ENCODE measurements at places on chromosomes 7 and 10.

DNA sequence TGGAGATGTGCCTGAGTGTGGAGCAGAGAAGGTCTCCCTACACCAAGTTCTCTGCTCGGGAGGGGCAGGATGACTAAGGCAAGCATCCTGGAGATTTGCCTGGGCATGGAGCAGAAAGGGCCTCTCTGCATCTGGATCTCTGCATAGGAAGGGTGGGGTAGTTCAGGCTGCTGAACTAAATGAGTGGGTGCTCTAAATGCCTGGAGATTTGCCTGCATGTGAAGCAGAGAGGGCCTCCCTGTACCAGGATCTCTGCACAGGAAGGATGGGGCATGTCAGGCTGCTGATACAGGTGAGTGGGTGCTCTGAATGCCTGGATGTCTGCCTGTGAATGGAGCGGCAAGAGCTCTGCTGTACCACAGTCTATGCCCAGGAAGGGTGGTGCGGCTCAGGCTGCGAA lies 680.7 kb downstream of the SUGCT start:
- no peak for DNase-seq

DNA sequence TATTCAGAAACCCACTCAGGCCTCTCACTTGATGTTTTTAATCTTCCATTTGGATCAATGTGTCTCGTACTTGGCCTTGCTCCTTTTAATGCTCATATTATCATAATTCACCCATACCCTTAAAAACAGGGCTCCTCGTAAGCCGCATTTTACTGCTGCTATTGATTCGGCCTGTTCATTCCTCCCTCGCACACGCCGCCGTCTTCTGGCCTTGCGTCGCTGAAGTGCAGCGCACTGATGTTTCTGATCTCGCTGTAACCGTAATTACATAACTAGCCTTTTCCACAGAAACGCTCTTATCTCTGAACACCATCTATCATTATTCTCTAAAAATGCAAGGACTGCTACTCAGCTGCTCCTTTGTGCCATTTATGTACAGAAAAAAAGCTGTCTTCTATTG lies 544.5 kb upstream of the FOXK1 start:
- DNase-seq: no peak

- DNase-seq: no peak
Observed at GRCh38 chr7:2105917-2106316, 126.8 kb downstream of the MAD1L1 start.

GRCh38 chr7:56175771-56176170 lies 59.6 kb upstream of the NUPR2 start:
- no peak for DNase-seq

GRCh38 chr7:44149571-44150465 lies 8.7 kb upstream of the MYL7 start:
- no peak for DNase-seq

DNA sequence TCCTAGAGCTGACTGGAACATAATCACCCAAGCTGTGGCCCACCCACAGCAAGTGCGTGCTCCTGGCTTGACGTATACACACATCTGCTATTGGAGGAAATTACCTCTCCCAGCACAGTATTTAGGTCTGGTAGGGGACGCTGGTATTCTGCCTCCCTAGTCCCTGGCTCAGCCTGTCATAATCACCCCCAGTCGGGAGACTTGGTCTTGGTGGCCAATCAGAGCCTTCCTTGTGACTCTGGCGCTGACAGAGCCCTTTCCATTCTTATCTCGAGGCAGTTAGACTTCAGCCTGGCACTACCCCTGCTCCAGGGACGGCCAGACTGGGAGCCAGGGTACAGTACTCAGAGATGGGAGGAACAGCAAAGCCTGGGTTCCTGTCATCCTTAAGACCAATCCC lies 14.3 kb upstream of the PRKAG2 start:
- DNase-seq: peak; percentile 6

DNA sequence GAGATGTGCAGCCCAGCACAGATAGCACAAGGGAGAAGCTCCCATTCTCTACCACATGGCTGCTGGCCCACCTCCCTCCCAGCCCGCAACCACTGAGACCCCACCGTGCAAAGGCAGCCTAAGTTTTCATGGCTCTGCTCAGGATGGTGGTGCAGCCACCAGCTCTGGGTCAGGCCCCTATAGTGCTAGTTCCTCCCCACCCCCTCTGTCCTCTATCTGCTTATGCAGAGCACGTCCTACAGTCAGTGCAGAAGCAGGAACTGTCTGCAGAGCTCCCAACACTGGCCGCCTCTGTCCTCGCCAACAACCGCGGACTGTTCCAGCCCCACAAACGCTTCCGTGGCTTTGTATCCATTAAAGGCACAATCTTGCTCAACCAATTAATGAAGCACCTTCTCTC lies 278.9 kb downstream of the GRID1 start:
- DNase-seq: no peak

- no peak for DNase-seq
Observed at GRCh38 chr7:22566592-22566991, 66.6 kb upstream of the STEAP1B start.

DNA sequence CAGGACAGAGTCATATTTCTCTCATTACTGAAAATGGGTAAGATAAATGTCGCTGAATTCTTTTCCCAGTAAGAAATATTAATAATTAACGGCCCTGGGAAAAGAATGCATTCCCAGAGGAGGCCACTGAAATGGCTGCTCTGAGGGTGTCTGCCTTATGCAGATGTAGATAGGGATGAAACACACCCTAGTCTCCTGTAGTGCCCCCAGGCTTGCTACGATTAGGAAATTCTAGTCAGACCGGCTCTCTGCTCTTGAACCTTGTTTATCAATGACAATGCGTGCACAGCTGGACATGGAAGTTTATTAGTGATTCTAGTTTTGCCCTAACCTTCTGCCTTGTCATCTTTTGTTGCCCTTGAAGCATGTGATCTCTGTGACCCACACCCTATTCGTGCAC lies 291.1 kb downstream of the ZNF248 start:
- no peak for DNase-seq

GRCh38 chr7:131861620-131862346 lies 305.4 kb upstream of the PODXL start:
- DNase-seq: no peak

DNA sequence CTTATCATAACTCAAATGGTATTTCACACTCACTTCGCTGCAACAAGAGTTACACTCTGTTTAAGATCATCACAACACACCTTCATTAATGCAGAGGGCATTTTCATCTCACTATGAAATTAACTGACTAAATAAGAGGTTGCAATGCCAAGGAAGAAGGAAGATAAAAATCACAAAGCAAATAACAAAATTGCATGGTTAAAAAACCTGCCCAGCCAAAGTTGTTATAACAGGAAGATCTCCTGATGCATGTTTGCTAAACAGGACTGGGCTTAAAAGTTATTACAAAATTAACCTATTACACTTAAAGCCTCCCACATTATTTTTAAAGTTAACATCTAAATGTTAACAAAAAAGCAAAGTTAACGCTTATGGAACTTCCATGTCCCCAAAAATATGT lies 11.8 kb downstream of the FAM13C start:
- no peak for DNase-seq

DNA sequence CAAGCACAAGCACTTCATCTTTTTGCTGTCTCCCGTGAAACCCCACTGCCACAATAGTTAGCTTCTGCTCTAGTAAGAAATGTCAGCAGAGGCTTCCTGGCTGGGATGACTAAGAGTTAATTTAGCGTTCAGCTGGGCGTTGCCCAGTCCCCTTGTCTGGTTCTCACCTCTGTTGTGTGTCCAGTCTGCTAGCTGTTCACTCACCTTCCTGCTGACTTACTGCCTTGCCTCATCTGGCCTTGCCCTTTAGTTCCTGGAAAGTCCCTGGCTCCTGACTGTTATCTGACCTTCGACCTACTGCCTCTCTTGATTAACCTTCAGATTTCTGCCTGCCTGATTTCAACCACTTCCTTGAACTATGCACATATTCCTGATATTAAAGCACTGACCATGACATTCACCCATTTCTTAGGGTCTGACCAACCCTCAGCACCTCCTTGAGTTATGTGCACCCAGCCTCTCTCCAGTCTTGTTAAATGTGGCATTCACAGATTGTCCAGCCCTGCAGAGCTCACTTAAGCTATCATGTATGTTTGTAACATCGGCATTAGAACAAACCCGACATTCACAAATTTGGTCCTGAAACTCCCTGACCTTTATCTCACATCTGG lies 30.3 kb downstream of the C7orf33 start:
- no peak for DNase-seq

GRCh38 chr7:7221599-7222038 lies 39.3 kb downstream of the C1GALT1 start:
- DNase-seq: no peak

- no peak for DNase-seq
Observed at GRCh38 chr10:48288661-48289060, 14.2 kb upstream of the FRMPD2 start.

GRCh38 chr10:76168437-76168836 lies 737.0 kb downstream of the LRMDA start:
- no peak for DNase-seq

- DNase-seq: no peak
Observed at GRCh38 chr10:7988989-7989388, 65.5 kb upstream of the GATA3 start.

- no peak for DNase-seq
Observed at GRCh38 chr10:3708852-3709251, 76.2 kb downstream of the KLF6 start.

GRCh38 chr7:40077849-40078248 lies 56.6 kb downstream of the MPLKIP start:
- no peak for DNase-seq

DNA sequence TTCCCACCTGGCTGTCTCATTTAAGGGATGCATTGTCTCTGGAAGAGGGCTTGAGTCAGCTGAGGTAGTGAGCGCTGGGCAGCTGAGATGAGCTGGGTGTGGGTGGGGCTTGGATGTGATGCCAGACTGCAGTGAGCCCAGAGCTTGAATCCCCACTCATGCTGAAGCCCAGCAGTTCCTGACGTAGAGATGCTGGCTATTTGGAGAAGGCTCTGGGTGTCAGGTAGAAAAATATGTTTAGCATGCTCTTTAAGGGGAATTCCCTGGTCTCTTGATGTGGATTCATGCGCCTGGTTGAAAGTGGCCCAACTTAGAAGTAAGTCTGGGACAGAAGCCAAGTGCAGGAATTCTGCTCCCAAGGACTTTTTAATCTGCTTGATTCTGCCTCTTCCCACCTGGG lies 241.5 kb upstream of the IGFBP3 start:
- no peak for DNase-seq

DNA sequence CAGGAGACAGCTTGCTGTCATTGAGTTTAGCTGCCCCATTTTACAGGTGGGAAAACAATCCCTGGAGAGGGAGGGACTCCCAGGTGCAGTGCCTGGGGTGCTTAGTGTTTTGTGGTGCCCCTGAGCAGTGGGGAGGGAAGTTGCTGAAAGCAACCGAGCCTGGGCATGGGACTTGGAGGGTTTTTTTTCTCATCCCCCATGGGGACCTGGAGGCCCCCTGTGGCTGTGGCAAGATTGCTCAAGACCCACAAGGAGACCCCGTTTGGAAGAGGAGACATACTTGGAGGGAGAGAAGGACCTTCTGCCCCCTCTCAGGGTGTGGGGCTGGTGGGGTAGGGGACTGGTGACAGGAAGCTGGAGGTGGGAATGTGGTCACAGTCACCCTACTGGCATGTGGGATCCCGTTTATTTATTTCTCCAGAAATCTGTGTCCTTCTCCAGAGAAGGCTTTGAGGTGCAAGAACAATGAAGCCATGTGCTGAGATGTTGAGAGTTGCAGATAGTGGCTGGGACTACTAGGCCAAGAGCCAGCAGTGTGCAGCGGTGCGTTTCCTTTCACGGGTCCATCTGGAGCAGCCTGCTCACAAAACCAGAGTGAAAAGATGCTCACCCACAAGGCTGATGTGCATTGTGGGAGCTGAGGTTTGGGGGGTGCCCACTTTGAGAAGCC lies 21.5 kb downstream of the ZMIZ1 start:
- DNase-seq: peak; percentile 8

Data from NCI-H1436 treated with DMSO at 0.1 percent for 48 hours (cell line).